Central memory CD4-positive, alpha-beta T cell (primary cell): ENCODE measurements at places on chromosomes 4 and X.

GRCh38 chr4:158020734-158021346 lies 152.0 kb downstream of the GASK1B start:
- DNase-seq: no peak

DNA sequence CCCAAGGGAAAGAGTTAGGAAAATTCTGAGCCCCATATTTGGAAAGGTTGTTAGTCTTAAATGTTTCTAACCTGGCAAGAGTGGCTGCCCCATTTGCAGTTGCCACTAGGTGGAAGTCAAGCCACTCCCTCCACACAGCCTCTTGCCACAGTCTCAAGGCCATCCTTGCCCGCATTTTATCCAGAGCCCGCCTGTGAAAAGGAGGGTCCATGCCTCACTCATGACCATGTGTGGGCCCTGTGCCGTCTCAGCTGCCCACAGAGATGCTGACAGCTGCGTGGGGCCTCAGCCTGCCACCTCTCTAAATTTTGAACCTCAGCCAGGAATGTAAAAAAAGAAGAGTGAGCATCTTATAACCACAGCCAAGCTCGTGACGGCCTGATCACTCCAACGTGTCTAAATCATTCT lies 201.5 kb upstream of the FAM241A start:
- DNase-seq: no peak

- no peak for DNase-seq
These were observed 15.8 kb upstream of the CLTRN start for GRCh38 chrX:15680401-15680800.

DNA sequence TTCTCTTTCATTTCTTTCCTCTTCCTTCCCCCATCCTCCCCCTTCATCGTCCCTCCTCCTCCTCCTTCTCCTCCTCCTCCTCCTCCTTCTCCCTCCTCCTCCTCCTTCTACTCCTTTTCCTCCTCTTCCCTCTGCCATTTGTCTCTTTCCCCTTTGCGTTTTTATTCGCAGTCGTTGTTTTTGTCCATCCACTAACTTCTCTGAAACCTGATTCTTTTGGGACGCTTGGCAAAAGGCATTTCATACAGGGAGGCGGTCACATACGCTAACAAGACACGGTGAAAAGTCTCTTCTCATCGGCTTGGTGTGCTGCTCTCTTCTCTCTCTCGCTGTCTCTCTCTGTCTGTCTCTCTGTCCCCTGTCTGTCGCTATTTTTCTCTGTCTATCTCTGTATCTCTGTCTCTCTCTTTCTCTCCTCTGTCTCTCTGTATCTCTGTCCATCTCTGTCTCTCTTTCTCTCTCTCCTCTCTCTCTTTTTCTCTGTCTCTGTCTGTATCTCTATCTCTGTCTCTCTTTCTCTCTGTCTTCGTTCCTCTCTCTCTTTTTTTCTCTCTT lies 5.4 kb upstream of the SHOX start:
- DNase-seq: no peak

DNA sequence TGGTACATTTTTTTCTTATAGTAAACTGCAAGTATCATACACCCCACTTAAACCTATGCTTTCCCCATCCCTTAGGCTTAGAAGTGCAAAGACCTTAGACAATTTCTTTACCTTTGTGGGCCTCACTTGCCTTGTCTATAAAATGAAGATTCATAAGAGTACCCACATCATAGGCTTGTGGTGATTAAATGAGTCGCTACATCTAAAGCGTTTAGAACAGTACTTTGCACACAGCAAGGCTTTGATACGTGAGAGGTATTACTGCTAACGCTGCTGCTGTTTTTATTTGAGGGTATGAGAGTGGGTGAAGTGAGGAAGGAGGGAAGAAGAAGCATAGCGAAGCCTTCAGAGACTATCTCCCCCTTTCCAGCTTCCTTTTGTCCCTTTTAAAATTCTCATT lies 87.8 kb upstream of the RPS6KA3 start:
- peak; percentile 18 for DNase-seq

DNA sequence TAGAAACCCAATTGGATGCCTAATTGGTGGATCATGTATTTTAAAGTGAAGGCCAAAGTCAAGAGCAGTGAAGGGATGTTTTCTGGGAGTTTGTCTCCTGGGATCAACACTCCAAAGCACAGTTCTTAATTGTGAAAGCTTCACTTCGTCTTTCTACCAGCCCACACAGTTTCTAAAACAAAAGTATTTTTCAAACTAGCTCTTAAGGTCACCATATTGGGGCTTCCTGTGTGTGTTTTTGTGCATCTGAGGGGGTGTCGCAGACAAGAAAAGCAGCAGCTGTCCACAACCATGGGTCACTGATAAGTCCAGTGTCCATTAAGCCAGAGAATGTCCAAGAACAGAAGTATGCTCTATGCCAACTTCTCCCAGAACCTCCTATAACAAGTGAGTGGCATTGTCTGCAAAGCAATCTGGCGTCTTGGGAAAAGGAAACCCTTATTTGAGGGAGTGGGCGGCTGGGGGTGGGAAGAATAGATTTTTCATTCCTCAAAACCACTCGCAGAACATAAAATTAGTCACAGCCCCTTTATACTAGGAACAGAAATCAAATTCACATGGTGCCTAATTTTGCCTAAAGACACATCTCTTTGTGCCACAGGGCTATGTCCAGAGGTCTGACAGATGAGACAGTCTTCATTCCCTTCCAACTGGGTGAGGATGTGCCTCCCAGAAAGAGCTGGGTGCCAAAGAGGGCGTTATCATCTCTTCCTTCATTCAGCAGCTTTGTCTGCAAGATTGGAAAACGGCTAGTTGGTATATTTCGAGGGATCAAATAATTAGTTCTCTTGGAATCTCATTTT lies 610.4 kb downstream of the BCOR start:
- DNase-seq: no peak

DNA sequence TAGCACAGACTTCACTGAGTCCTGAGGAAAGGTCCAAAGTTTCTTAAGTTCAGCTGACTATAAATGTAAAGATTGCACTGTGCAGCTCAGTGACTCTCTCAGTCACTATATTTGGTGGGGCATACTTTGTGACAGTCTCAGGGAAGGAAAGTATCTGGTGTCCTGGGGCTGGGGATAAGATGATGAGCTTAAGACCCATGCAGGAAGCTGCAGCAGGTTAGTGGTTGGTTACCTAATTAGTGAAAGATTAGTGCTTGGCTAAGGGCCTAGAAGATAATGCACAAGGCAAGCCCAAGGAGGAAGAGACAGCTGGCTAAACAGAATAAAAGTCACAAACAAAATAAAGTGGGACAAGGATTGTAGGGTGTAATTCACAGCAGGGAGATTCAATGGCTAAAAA lies 25.4 kb upstream of the SLITRK4 start:
- no peak for DNase-seq

- peak; percentile 37 for DNase-seq
These were observed 607 bp upstream of the SCOC start for GRCh38 chr4:140372751-140373327.

DNA sequence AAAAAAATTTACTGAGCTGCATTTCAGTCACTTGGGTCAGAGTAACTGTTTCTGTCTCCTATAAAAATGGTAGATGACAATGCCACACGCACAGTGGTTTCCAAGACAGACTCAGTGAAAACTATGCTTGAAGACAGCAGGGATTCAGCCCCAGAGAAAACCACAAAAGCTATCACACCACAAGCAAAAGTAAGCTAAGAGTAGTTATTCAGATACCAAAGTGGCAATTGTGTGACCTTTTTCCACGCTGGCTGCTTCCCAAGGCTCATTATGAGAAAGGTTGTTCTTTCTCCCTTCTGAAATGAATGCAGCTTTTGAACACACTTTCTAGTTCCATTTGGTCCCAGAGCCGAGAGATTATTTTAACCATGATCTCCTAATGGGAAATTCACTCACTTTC lies 46.4 kb upstream of the GPM6B start:
- no peak for DNase-seq

GRCh38 chr4:174012135-174012885 lies 271.2 kb downstream of the FBXO8 start:
- DNase-seq: no peak

- DNase-seq: no peak
These were observed 345.3 kb upstream of the BMP3 start for GRCh38 chr4:80685214-80685613.

DNA sequence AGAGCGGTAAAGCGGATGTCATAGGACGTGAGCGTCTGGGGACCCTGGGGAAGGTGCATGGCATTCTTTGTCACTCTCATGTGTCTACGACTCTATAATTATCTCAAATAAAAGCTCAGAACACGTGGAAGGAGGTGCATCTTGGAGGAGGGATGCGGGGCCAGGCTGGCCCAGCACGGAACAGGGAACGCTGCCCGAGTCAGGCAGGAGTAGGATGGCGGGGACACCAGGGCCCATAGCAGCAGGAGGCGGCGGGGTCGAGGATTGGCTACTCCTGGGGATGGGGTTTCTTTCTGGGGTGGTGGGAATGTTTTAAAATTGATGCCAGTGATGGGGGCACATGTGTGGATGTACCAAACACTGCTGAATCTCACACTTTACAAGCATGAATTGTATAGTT lies 5.4 kb upstream of the HTRA3 start:
- no peak for DNase-seq

- DNase-seq: no peak
These were observed 113.6 kb downstream of the ZNF518B start for GRCh38 chr4:10343656-10344055.

DNA sequence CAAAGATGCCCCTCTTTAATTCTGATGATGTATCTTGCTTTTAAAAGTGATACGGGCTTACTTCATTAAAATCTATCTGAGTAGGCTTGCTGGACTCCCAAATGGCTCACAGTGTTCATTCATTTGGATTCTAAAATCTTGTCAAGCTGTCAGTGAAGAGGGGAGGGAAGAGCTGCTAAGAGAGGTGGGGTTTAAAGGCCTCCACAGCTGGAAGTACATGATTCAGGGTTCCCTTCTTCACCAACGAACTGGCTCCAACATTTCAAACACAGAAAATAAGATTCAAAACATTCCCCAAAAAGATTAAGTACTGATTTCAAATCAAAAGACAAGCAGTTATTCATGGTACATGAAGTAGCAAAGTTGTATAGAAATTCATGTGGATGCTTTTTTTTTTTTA lies 133.0 kb upstream of the NAP1L5 start:
- DNase-seq: no peak

GRCh38 chr4:21113496-21114223 lies 413.4 kb downstream of the PACRGL start:
- DNase-seq: no peak

DNA sequence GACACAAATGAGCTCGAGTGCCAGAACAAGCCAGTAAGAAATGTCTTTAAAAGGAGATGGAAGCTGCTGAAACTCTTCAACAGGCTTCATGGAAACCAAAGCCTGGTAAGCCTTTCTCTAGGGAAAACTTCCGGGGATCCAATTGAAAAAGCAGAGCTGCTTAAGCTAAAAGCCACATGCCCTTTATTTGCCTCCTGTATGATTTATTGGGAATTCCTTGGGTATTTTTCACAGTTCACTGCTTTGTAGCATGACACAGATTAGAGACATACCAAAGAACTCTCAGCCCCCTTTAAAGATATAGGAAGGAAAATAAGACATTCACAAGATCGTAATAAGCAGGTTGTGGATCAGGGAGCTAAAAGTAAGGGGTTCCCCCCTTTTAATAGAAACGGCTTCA lies 6.5 kb upstream of the ARHGAP6 start:
- no peak for DNase-seq

- no peak for DNase-seq
These were observed 47.9 kb downstream of the CXCL1 start for GRCh38 chr4:73917081-73917501.

DNA sequence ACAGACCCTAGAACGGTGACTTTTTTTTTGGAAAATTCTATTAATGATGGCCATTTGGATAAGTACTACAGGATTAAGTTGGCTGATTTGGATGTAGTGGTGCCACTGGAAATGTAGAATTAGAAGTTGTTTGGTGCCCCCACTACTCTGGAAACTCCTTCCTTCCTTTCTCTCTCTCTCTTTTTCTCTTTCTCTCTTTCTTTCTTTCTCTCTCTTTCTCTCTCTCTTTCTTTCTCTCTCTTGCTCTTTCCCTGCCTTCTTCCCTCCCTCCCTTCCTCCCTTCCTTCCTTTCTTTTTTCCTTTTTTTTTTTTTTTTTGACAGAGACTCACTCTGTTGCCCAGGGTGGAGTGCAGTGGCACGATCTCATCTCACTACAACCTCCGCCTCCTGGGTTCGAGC lies 2.7 kb downstream of the GAR1 start:
- no peak for DNase-seq

DNA sequence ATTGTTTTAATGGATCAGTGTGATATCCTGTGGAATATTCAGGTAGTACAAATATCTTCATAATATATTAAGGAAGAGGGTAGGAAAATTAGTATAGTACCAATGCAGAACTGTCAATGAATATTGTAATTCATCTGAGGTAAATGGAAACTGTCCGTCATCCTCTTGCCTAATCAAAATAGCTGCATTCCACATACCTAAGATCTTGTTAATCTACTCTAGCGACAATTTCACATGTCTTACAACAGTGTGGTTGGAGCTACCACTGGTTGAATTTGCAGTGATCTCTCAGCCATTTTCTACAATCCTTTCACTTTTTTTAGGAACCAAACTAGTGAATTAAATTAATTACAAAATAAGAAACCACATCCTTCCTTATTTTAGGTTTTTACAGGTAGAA lies 117.5 kb downstream of the PCDH18 start:
- no peak for DNase-seq

DNA sequence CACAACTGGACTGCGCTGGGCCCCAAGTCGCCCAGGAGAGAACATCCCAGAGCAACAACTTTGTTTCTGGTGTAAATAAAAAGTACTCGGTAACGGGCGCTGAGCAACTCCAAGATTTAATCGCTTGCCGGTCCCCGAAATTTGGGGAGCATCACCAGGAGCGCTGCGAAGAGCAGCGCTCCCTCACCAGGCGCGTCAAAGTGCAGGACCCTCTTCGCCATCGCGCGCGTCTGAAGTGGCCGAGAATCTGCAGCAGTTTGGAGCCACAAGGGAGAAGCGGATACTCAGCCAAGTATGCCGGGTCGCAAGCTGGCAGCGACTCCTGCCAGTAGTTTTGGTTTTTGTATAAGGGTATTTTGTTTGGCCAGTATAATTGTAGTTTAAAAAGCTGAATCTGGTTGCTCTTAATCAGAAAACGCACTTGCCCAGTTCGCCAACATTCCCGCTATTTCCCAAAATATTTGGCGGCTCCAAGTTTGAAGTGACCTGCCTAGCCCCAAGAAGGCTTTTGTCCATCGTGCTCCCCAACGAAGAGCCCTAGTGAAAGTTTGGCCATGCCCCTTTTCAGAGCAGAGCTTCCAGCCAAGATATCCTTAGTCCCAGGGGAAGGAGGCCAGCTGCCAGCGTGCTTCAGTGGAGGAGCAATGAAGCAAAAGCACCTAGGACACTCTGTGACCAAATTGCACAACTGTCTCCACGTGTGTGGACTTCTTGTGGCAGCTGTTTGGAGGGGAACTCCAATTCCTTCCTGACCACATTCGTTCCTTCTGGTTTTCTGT lies 557 bp upstream of the KDR start:
- no peak for DNase-seq
